ENCODE measurements at places on chromosomes 5 and 9.

DNA sequence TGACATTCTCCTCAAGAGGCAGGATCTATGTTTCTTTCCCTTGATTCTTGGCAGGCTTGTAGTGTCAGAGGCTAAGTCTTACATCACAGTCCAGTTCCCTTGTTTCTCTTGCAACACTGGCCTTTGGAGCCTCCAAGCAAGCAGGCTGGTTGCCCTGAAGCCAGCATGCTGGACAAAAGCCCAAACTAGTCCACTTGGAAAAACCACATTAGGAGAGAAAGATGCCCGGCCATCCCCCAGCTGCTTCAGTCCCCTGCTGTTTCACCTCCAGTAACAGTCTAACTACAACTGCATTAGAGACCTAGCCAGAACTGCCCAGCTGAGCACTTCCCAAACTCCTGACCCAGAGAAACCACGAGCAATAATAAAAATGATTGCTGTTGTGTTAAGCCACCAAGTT lies 87.6 kb downstream of the ADAMTS6 start:
- DNase-seq = peak; percentile 66

GRCh38 chr5:32565145-32565544 lies 20.2 kb upstream of the SUB1 start:
- DNase-seq = no peak

DNA sequence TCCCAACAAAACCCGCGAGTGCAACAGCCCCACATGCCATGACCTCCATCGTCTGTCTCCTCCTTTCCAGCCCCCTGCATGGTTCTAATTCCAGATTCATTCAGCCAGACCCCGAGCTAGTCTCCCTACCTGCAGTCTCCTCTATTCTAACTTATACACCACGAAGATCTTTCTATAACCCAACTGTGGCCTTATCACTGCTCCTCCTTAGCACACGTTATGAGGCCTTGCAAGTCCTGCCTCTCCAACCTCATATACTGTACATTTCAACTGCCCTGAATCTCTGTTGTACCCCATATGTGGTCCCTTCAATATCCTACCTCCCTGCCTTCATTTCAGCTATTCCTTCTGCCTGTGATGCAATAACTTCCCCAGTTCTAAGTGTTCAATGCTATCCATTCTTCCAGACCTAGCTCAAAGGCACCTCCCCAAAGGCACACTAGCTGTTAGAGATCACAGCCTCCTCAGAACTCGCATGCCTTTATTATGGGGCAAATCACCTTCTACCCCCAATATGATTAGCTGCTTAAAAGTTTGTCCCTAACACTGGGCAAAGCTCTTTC lies 215.1 kb upstream of the TRIM32 start:
- no peak for DNase-seq

- no peak for DNase-seq
Observed at GRCh38 chr5:35369965-35370790, 139.9 kb upstream of the PRLR start.

- no peak for DNase-seq
Observed at GRCh38 chr5:16742938-16743337, 126.1 kb upstream of the RETREG1 start.

- no peak for DNase-seq
Observed at GRCh38 chr9:4815381-4815956, 22.7 kb downstream of the RCL1 start.

DNA sequence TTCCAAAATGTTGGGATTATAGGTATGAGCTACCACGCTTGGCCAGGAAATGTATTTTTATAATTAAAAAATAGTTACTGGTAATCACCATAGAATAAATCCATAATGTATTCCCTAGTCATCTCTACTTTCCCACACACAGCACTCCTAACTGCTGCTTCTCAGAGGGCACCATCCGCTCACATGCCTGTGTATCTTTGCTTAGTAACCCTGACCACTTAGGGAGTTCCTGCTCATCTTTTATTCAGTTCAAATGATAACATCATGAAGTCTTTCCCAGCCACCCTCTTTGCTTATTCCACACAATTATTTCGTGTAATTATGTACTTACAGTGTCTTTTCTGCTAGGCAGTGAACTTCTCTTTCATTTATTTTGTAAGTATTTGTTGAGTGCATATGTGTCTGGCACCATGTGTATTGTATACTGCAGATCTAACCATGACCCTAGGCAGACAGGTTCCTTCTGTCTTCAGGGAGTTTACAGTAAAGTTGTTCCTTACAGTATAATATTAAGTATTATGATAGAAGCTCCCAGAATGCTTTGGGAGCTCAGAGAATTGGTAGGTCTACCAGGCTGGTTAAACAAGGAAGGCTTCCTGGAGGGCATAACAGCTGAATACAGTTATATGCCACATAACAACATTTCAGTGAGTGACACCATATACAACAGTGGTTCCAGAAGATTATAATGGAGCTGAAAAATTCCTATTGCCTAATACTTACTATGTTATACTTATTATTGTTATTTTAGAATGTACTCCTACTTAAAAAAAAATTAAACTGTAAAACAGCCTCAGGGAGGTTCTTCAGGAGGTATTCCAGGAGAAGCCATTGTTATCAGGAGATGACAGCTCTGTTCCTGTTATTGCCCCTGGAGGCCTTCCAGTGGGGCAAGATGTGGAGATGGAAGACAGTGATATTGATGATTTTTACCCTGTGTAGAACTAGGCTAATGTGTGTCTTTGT lies 39.2 kb downstream of the DCAF10 start:
- DNase-seq = no peak
